GM04504 (cell line): ENCODE measurements at places on chromosomes 2 and 18.

GRCh38 chr2:36413218-36413617 is 57.6 kb downstream of the CRIM1 start:
- no peak for DNase-seq

GRCh38 chr2:173282795-173283545 is 71.7 kb upstream of the CDCA7 start:
- DNase-seq: no peak

DNA sequence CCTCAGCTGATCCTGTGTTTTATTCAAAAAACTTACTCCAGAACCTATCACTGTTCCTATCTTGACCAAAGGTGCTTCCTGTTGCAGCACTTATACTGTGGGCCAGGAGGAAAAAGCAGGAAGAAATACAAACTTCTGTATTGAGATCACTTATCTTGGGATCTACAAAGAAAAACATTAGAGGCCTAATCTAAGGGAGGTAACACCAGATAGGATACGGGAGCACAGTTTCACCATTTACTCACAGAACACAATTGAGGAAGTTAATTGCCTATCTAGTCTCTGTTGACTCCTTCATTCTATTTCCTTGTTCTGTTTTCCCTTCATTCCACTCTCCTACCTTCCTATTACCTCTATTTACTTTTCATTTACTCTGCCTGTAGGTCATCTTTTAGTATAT is 287.2 kb upstream of the LINC00305 start:
- no peak for DNase-seq

DNA sequence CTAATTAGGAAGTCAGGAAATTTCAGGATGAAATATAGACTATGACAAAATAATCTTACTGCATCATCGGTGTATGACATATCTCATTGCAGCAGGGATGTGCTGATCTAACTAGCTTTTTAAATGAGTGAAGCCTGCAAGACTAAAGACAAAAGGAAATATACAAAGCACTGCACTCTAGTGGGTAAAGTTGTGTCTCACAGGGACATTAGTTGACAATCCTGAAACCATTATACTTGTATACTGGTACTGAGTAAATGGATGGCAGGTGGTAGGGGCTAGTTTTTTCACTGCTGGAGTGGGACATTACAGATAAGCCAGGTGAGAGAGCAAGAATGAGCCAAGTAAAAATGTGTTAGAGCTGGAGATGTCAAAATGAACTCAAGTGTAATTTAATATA is 317.5 kb upstream of the RAB6C start:
- no peak for DNase-seq

GRCh38 chr2:208266553-208266893 is 468 bp downstream of the PIKFYVE start:
- DNase-seq: no peak

DNA sequence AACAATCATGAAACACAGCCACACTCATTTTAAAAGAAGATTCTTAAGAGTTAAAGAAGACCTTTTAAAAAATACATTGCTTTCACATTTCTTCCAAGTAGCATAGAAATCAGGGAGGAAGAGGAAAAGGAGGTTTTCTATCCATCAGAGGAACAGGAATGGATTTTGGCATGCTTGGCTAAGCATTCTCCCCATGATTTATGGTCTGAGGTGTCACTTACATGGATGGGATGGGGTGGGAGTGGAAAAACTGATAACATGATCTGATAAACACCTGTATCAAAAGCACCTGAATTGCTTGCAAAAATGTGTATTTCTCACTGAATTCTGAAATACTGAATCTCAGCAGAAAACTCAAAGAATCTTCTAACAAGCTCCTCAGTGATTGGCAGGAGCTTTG is 265.9 kb downstream of the NRXN1 start:
- no peak for DNase-seq

DNA sequence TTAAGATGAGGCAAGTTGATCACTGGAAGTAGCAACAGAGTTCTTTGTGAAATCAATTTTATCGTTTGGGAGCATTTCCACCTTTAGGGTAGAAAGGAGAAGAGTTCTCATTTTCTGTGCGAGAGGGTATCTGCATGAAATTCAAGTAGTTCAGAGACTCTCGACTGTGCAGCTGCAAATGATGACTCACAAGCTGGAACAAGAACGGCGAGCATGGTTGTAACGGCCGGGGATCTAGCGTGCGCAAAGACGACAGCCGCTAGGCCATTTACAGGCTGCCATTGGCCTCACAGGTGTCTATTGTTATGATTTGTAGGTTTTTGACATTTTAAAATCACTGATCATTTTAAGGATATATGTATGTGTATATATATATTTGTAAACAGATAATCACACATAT is 5.2 kb downstream of the KLHL29 start:
- no peak for DNase-seq
